ENCODE measurements at places on chromosomes 16 and 17.

- DNase-seq: no peak
Observed at GRCh38 chr16:66933776-66934137, 445 bp downstream of the CIAO2B start.

- DNase-seq: no peak
Observed at GRCh38 chr17:83150369-83151055, 71.1 kb downstream of the METRNL start.

DNA sequence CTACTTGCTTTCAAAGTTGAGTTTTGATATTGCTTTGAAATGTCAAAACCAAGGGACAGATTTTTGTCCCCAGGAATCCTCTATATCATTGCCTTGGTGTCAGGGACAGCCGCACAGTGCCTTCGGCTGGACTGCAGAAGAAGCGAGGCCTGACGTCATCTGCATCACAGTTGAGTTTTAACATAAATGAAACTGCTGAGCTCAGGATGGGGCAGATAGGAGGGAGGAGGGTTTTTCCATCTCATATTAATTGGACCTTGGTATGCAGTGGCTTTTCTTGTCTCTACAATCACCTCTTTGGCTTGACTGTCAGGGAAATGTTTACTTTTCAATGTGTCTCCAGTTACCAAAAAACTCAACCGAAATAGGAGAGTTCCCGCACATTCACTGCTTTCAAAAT, 111.3 kb downstream of the AATF start:
- DNase-seq: no peak

DNA sequence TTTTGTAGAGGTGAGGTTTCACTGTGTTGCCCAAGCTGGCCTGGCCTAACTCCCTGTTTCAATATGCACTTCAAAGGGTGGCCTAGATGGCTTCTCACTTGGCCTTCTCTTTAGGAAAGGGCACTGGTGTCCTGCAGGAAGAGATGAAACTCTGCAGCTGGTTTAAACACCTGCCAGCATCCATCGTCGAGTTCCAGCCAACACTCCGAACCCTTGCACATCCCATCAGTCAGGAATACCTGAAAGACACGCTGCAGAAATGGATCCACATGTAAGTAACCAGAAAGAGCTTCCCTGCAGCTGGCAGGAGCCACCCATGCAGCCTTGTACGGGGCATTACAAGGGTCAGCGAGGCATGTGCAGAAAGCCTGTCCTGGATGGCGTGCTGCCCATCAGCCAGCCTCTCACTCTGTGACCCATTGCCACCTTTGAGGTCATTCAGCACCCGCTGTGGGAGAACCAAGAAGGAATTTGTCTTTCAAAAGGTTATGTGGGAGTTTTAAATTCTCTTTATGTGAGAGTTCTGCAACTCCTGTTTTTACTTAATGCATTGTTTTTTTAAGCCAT, 7.0 kb downstream of the COG1 start:
- DNase-seq: no peak

GRCh38 chr17:20293501-20293900, 173.8 kb downstream of the LGALS9B start:
- no peak for DNase-seq

GRCh38 chr17:49730078-49730784, 22.5 kb upstream of the SLC35B1 start:
- DNase-seq: no peak

DNA sequence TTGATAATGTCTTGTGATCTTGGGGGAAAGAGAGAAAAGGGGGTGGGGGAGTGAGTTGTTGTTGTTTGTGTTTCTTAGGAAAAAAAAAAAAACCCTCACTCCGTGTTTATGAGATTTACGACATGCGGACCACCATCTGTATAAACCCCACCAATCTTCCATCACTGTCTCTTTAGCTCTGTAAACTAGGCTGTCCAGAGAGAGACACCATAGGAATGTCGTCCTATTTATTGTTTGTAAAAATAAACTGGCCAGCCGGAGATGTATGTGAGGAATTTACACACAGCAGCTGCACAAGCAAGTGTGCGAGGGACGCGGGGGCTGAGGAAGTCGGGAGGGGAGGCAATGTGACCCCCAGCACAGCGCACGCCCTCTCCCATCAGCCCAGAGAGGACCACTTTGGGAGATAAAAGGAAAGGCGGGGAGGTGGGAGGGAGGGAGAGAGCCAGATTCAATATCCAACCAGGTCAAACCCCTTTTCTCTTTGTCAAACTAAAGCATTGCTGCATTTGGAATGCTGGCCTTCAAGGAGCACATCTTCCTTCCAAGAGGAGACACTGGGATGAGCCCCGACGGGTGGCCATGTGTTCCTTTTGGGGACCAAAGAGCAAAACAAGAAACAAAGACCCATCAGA, 136.2 kb upstream of the SALL1 start:
- no peak for DNase-seq

GRCh38 chr16:11824362-11824761, 27.0 kb downstream of the RSL1D1 start:
- DNase-seq: no peak

DNA sequence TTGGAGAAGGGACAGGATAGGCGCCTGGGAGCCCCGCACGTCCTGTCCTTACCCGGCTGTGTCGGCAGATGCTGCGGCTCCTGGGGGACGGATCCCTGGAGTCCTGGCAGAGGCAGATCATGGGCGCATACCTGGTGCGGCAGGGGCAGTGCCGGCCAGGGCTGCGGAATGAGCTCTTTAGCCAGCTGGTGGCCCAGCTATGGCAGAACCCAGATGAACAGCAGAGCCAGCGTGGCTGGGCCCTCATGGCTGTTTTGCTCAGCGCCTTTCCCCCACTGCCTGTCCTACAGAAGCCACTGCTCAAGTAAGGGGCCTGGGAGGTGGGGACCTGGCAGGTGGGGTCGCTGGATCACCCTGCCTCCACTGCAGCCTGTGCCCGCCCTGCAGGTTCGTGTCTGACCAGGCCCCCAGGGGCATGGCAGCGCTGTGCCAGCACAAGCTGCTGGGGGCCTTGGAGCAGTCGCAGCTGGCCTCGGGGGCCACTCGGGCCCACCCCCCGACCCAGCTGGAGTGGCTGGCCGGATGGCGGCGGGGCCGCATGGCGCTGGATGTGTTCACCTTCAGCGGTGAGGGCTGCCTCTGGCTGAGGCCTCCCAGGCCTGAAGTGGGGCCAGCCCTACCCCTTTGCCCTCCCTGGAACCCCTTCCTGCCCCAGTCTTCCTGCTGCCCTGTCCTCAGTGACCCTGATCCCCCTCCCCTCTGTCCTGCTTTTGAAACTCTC, 20.2 kb upstream of the SMIM5 start:
- DNase-seq: no peak

DNA sequence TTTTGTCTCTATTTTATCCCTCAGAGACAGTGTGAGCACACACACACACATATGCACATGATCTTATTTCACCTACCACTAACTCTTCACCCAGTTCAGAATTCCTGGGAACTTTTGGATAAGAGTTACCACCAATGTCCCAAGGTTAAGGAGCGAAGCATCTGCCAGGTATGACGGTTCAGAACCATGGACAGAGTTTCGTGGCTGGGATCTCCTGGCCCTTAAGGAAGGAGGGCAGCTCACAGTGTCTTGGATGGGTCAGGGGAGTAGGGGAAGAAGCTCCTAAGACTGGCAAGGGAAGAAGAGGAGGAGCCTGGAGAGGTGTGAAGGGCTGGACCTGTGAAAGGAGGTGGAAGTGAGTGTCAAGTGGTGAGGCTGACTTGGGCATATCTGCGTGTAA, 23.0 kb upstream of the TMEM132E start:
- DNase-seq: no peak

DNA sequence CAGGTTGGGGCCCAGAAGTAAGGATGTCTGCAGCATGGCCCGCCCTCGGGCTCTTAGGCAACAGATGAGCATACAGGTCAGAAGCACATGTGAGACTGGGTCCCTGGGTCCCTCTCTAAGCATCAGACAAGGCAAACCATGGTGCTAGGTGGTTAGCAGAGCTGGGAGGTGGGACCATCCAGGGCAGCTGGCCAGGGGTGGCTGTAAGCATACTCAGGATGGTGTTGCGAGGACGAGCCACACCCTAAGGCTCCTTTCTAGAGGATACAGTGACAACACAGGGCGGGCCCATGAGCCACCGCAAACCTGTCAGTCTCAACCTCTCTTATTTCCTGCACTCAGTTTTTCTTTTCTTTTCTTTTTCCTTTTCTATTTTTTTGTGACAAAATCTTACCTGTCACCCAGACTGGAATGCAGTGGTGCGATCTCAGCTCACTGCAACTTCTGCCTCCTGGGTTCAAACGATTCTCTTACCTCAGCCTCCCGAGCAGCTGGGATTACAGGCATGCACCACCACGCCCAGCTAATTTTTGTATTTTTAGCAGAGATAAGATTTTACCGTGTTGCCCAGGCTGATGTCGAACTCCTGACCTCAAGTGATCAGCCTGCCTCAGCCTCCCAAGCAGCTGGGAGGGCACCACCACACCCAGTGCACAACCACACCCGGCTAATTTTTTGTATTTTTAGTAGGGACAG, 3.6 kb downstream of the FA2H start:
- no peak for DNase-seq

GRCh38 chr17:67558740-67559380, 158.9 kb upstream of the NOL11 start:
- no peak for DNase-seq

- DNase-seq: no peak
Observed at GRCh38 chr16:87274794-87275193, 42.4 kb downstream of the C16orf95 start.

- DNase-seq: no peak
Observed at GRCh38 chr16:67675579-67675935, 8.9 kb downstream of the C16orf86 start.

DNA sequence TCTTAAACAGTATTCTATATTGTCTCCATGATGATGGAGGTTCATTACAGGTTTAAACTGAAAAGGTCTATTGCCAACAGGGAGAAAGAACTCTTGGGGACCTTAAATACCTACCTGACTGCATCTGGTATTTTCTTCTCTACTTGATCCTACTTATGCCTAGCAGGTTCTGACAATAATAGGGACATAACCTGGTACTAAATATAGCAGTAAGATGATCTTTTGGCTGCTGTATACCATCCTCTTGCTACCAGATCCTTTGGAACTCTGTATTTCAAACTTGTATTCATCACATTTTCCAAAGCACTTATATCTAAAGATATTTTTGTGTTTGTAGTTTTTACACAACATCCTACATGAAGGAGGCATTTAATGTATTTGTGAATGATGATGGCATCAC, 146.5 kb upstream of the CORO6 start:
- no peak for DNase-seq

- DNase-seq: no peak
Observed at GRCh38 chr16:77777745-77778144, 10.6 kb upstream of the VAT1L start.

DNA sequence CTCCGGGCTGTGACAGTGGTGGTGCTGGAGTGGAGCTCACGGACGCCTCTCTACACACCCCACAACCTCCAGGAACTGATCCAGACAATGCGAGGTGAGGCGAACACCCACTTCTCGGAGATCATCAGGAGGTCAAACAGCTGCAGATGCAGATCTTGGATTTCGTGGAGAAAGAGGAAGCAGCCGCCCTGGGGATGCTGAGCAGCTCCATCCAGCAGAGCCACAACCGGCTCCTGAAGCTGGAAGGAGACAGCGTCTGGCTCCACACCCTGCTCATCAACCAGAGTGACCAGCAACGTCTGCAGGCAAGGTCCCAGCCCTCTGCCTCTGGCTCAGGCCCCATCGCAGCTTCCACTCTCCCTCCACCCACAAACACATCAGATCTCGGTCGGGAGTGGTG, 13.2 kb upstream of the SLC16A5 start:
- no peak for DNase-seq

DNA sequence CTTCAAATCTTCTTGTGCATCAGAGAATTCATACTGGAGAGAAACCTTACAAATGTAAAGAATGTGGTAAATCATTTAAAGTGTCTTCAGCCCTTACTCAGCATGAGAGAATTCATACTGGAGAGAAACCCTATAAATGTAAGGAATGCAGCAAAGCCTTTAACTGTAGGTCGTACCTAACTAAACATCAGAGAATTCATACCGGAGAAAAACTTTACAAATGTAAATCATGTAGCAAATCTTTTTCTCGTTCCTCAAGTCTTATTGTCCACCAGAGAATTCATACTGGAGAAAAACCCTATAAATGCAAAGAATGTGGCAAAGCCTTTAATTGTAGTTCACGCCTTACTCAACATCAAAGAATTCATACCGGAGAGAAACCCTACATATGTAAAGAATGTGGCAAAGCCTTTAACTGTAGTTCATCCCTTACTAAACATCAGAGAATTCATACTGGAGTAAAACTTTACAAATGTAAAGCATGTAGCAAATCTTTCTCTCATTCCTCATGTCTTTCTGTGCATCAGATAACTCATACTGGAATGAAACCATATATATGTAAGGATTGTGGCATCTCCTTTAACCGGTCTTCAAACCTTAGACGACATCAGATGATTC, 118.5 kb upstream of the ZNF267 start:
- no peak for DNase-seq

DNA sequence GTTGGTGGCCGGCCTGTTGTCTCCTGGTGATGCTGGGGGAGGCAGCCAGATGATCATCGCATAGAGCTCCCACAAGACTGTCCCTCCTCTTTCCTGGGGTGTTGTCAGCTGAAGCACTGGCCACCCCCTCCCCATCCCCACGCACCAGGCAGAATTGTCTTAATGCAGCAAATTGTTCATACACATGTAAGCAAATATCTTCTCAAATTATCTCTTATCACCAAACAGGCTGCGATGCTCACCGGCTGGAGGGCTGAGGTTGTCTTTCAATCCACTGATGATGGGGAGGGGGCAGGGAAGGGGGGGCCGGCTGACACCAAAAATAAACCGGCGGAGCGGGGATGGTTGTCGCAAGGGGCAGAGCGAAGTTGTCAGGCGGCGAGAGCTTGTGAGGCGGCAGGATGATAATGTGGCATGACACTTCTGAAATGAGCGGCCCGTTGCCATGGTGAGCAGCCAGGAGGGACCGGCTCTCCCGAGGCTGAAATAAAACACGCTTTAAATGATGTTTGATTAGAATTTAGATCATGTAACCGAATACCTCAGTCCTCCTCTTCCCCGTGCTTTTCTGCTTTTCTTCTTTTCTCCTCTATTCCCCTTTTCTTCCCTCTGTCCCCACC, 59.8 kb downstream of the MRM1 start:
- peak; percentile 64 for DNase-seq

- no peak for DNase-seq
Observed at GRCh38 chr17:76160896-76161528, 20.0 kb upstream of the FOXJ1 start.

DNA sequence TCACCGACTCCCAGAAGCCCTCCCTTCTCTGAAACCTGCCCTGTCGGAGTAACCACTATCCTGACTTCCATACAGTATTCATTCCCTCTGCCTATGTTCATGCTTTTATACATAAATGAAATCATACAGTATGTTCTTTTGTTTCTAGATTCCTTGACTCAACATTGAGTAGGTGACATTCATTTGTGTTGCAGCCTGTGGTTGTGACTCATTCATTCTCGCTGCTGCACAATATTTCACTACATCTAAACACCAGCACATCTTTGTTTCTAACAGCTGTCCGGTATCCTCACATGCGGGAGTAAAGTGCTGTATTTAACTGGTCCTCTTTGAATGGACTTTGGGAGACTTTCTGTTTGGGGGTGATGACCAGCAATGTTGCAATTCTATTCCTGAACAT, 135.0 kb upstream of the FOXF1 start:
- no peak for DNase-seq
